ENCODE measurements at places on chromosomes 4 and X.

- DNase-seq = no peak
These were observed 71.2 kb downstream of the SNX25 start for GRCh38 chr4:185280608-185281007.

- DNase-seq = no peak
These were observed 53.0 kb upstream of the PROM1 start for GRCh38 chr4:16136827-16137226.

DNA sequence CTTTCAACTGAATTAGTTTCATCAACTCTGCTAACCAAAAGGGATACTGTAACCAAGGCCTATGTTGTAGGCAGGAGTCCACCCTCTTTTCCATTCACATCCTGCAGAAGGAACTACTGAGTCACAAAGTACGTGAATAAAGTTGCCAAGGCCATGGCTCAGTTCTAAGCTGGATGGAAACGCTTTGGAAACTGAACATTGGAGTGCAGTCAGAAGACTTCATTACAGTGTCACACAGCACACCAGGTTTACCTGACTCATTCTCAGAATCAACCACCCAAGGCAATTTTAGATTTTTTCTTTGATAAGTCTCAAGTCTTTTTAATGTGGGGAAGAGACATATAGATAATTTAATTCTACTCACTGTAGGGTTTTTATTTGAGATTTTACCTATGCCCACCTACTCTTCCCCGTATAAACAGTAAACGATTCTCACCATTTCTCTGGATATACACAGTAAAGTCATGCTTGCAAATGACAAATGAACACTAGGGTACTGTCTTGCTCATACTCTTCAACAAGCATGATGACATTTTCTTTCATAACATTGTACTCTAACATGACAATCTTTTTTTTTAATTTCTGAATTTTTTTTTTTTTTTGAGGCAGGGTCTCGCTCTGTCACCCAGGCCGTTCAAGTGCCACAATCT, 58.9 kb upstream of the RBM47 start:
- no peak for DNase-seq

GRCh38 chr4:41930139-41930831, 4.9 kb upstream of the TMEM33 start:
- DNase-seq = no peak

DNA sequence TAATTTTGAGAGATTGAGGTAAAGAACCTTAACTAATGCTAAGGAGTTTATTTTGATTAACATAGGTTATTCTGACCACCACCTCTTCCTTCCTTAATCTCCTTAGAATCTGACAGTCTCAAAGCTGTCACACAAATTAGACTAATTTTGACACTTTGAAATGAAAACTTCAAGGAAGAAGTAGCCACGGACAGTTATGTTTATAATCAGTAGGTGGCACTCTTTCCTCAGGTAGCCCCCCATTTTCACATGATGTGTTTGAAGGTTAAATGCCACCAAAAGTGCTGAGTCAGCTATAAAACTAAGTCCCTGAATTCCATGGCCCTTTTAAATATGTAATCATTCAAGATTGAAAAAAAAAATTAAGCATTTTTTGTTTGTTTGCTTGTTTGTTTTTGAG, 22.4 kb downstream of the TMEM33 start:
- DNase-seq = no peak
